Omental fat pad (tissue), 4 donors: ENCODE measurements at places on chromosomes 5 and 9. TPM values are rescaled to one million over a fixed set of nuclear protein-coding genes. Genes with fewer than 3 reads are reported as not detected.

CAST gene
- total RNA-seq = 224 TPM

GRCh38 chr5:1865948-1866347 lies 16.8 kb downstream of the IRX4 start:
- no peak for DNase-seq

DNA sequence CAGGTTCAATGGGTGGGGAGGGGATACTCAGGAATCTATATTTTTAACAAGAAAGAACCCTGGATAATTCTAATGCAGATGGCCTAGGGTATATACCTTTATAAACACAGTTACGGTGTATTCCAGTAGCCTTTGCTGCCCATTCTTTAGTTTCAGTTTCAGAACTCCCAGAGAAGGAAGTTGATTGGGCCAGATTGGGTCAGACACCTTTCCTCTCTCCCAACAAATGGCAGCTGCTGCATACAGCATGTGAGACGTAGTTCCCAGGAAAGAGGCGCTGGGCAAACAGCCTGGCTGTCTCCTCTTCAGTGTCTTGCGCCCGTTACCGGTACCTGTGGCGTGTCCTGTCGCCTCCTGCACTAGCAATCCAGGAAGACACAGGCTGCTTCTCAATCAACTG lies 20.4 kb downstream of the ACO1 start:
- no peak for DNase-seq

DNA sequence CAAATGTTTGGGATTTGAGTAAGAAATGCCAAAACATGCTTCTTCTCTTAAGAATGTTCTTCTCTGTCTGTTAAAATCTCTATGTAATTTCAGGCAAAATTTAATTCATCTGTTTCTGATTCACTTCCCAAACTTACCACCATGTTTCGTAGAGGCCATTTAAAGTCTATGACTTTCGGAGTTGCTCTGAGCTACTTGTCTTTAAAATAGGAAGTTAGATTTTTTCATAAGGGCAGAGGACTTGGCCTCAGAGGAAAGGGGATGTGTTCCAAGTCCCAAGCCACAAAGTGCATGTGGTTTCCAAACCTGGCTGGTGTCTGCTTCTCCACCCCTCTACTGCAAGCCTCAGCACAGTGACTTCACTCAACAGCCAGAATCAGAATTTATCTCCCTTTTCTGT lies 111.3 kb upstream of the ADRA1B start:
- no peak for DNase-seq

DNA sequence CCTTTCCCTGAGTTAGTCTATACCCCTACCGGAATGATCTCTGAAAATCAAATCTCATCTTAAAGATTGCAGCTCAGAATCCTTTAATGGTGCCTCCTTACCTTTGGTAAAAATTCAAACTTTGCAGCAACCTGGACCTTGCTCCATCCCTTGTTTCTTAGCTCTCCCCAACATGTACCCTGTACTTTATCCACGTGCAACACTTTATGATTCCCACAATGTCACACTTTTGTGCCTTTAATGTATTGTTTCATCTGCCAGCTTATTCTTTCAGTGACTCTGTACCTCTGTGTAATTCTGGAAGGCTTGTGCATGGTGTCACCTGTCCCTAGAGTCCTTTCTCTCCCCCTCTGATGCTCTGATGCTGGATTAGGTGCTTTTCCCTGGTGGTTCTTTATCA lies 9.5 kb downstream of the ACO1 start:
- DNase-seq = no peak
